ENCODE measurements at places on chromosomes 12 and 14.

GRCh38 chr14:31059152-31059924 is 33.2 kb upstream of the STRN3 start:
- H3K4me3 ChIP-seq, result no peak overlapping the region
- H3K36me3 ChIP-seq, result no peaks in the 10 kb centered on the region
- DNase-seq, result peak; percentile 91

DNA sequence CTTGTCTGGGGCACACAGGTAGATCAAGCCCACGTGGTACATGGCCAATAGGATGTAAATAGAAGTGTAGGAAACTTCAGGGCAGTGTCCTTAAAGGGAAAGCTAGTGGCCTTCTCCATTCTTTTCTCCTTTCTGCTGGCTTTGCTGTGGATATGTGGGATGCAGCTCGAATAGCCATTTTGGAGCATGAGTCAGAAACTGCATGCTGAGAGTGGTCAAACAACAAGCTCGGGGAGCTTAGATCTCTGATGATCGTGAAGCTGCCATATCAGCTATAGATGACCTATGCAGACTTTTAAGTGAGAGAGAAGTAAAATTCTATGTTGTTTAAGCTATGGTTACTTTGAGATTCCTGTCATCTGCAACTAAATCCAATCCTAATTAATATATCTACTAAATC is 241.3 kb upstream of the DAAM1 start:
- no peak overlapping the region for H3K27ac ChIP-seq
- peaks cover 16% of the 10 kb centered on the region for H3K4me1 ChIP-seq
- H3K27me3 ChIP-seq, result no peaks in the 10 kb centered on the region
- no peak overlapping the region for H3K4me3 ChIP-seq
- H3K36me3 ChIP-seq, result no peaks in the 10 kb centered on the region

- no peaks in the 10 kb centered on the region for H3K36me3 ChIP-seq
- H3K4me1 ChIP-seq, result no peaks in the 10 kb centered on the region
- H3K27ac ChIP-seq, result no peak overlapping the region
- peaks cover 15% of the 10 kb centered on the region for H3K27me3 ChIP-seq
Observed at GRCh38 chr12:131850856-131851559, 22.8 kb downstream of the MMP17 start.

DNA sequence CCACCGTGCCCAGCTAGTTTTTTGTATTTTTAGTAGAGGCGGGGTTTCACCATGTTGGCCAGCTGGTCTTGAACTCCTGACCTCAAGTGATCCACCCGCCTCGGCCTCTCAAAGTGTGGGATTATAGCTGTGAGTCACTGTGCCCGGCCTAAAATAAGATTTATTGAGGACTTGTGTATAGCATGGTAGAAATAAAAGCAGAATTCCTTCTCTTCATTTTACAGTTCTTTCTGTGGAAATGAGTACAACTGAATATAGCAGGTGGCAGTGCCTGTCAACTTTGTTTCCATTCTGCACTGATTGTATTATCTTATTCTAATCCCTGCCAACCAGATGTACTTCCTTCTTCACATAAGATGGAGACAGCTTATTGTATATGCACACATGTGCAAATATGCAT is 41.0 kb downstream of the DIP2B start:
- no peak overlapping the region for H3K27ac ChIP-seq

DNA sequence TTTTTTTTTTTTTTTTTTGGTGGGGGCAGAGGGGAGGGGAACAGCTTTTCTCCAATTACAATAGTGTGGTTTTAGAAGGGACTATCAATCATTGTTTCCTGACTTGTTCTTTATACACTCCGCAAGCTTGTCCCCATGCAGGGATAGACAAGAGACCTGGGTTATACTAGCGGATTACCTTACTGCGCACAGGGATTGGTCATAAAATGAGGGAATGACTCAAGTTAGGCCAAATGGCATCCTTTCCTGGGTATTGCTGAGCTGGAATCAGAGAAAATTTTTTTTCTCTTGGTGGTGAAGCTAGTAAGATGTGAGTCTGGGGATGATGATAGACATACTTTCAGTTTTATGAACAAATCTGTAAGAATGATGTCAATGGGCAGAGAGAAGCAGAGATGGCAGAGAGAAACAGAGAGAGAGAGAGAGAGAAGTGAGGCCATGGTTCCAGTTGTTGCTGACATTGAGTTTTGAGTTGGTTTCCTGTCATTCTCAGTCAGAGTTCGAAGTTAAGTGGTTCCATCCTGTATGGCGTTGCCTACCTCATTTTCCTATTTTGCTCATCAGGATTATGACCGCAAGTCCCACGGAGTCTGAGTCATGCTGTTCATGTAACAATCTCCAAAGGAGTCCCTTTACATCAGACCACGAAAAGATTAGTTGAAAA is 59.1 kb upstream of the OTOGL start:
- no peaks in the 10 kb centered on the region for H3K4me1 ChIP-seq
- no peaks in the 10 kb centered on the region for H3K36me3 ChIP-seq
- H3K27ac ChIP-seq, result no peak overlapping the region

DNA sequence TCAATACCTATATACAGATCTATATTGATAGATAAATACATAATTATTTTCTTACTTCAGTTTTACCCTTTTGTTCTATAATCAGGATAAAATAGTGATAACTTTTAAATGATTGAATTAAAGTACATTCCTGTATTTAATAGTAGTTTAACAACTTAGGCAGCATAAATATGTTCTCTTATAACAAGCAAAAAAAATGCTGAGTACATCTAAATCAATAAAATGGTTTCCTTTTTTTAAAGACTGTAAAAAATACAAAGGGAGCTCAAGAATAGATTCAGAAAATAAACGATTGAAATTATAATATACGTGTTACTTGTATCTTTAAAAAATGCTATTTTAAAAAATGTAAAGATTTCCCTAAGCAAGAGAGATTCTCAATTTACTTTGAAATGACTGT is 393.7 kb upstream of the TMEM132C start:
- DNase-seq, result no peak
- H3K36me3 ChIP-seq, result no peaks in the 10 kb centered on the region
- no peaks in the 10 kb centered on the region for H3K4me1 ChIP-seq
- no peak overlapping the region for H3K27ac ChIP-seq
- H3K27me3 ChIP-seq, result no peaks in the 10 kb centered on the region

DNA sequence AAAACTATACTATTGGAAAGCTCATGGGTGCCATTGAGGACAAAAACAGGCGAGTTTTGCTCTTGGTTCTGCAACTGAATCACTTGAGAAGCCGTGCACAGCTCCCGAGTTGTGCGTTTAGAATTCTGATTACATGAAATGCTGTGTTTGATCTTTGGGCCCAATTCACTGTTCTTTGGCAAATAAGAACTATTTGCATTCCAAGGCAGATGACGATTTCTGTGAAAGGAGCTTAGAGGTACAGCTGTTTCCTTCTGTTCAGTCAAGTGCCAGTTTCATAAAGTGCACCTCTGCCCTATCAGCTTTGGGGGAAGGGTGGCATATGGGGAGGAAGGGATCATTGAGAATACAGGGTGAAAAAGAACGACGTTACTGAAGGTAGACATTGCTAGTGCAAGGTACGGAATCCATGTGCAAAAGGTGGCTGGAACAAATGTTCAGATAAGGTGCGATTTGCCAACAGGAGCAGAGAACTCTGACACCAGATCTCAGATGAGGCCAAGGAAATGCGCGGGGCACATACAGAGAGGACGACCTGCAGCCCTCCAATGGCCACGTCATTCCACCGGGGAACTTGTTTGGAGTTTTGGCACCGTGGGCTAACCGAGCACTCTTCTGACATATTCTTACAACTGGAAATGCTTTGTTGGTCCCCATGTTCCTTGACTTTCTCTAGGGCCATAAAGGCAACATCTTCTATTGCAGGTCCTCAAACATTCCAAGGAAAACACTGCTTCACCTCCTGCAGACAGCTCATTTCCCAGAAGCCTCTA is 30.1 kb downstream of the TCHP start:
- no peak for DNase-seq
- H3K4me3 ChIP-seq, result no peak overlapping the region
- H3K27me3 ChIP-seq, result no peaks in the 10 kb centered on the region
- no peak overlapping the region for H3K27ac ChIP-seq
- H3K4me1 ChIP-seq, result no peaks in the 10 kb centered on the region

DNA sequence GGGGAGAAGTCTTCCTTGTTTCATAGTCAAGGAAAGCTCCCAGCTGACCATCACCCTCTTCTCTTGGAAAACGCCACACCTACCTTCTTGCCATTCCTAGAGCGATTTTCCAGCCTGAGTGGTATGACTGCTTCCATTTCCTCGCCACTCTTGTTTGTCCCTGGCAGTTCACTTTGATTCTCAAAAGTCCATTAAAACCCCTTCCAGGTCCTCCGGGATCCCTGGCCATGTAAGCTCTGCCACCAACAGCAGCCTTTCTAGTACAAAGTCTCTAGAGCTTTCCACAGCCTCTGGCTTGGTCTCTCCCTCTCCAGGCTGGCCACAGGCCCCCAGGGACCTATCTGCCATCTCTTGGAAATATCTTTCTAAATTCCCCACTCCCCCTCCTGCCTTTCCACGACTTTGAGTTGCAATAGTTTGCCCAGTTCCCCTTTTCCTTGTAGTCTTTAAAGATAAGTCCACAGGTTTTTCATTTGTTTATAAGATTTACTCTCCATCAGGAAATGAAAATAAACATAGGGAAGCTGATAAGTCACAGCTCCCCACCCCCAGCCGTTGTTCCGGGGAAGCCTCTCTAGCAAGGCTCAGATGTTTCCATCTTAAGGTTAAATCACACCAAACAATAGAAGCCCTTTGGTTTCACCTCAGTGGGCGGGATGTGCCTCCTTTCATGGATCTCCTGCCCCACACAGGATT is 42.9 kb upstream of the SINHCAF start:
- H3K36me3 ChIP-seq, result no peaks in the 10 kb centered on the region
- no peaks in the 10 kb centered on the region for H3K27me3 ChIP-seq
- peaks cover 34% of the 10 kb centered on the region for H3K4me1 ChIP-seq
- peak overlapping the region; percentile 97 for H3K27ac ChIP-seq
- no peak overlapping the region for H3K4me3 ChIP-seq

DNA sequence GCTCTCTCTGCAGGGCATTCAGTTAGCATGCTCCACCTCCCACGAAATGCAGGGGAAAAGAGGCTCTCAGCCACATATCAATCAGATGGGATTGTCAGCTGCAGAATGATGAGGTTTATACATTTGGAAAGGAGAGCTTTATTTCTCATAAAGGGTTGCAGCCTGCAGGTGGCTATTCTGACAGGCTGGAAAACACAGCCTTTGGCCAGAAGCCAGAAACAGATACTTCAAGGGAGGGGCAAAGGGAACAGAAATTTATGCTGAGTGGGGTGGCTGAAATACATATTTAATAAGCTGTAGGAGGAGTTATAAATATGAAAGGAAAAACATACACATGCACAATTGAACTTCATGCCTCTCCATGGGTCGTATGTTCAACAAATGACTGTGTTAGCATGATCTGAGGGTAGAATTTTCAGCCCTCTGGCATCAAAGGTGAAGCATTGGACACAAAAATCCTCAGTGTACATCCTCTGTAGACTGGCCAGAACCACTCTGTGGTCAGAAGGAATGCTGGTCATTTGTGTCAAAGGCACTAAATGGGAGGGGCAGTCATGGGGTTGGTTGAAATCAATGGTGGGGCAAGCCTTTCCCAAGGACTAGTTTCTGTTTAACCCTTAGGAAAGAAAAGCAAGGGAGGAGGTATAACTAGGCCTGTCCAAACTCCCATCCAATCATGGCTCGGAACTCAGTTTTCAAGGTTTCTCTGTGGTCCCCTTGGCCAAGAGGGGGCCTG is 62.4 kb downstream of the TMX1 start:
- H3K4me1 ChIP-seq, result no peaks in the 10 kb centered on the region
- no peak overlapping the region for H3K4me3 ChIP-seq
- H3K36me3 ChIP-seq, result no peaks in the 10 kb centered on the region
- H3K27me3 ChIP-seq, result no peaks in the 10 kb centered on the region
- no peak for DNase-seq

DNA sequence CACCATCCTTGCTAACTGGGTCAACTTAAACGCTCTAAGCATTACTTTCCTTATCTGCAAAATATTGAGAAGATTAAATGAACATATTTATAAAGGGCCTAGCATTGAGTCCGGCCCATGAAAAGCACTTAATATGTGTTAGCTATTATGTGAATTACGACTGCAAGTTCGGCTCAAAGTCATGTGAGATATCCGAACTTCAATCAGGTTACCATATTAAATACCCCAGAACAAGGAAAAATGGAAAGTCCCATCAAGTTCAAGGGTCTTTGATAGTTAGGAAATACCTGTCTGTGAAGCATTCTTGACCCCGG is 487 bp upstream of the NRDE2 start:
- H3K27me3 ChIP-seq, result no peaks in the 10 kb centered on the region
- no peaks in the 10 kb centered on the region for H3K36me3 ChIP-seq
- H3K27ac ChIP-seq, result peak overlapping the region; percentile 79
- H3K4me1 ChIP-seq, result peaks cover 18% of the 10 kb centered on the region

GRCh38 chr12:117890644-117891043 is 78.1 kb downstream of the KSR2 start:
- no peaks in the 10 kb centered on the region for H3K27me3 ChIP-seq
- H3K4me1 ChIP-seq, result no peaks in the 10 kb centered on the region
- H3K27ac ChIP-seq, result no peak overlapping the region

DNA sequence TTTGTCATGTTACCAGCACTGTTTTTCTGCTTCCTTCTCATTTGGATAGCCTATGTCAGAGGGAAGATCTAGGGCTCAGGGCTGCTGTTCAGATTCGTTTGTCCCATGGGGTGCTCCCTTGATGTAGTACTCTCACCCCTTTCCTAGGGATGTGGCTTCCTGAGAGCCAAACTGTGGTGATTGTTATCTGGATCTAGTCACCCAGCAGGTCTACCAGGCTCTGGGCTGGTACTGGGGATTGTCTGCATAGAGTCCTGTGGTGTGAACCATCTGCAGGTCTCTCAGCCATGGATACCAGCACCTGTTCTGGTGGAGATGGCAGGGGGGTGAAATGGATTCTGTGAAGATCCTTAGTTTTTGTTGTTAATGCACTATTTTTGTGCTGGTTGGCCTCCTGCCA is 5.5 kb upstream of the SERPINA11 start:
- H3K27ac ChIP-seq, result no peak overlapping the region
- no peak overlapping the region for H3K4me3 ChIP-seq

DNA sequence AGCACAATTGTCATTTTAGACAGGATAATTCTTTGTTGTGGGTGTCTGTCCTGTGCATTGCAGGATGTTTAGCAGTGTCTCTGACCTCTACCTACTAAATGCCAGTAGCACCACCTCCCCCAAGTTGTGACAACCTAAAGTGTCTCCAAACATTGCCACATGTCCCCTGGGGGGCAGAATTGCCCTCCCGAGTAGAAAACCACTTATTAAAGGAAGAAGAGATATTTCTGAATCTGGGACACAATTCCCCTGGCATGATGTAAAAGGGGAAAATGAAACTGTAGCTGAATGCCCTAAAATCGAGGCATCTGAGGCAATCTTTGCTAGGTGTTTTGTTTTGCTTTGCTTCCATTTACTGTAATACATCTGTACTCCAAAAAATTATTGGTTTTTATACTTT is 116.8 kb upstream of the NAP1L1 start:
- DNase-seq, result no peak
- H3K4me3 ChIP-seq, result no peak overlapping the region
- H3K36me3 ChIP-seq, result no peaks in the 10 kb centered on the region
